ENCODE measurements at places on chromosomes 4 and X. TPM values are rescaled to one million over a fixed set of nuclear protein-coding genes. Genes with fewer than 3 reads are reported as not detected.

Gene WAS
- 14.2 TPM for total RNA-seq

Gene ADH5
- total RNA-seq: 139 TPM

Gene LRIT3
- 0.25 TPM for total RNA-seq

Gene FMR1
- total RNA-seq: 69.0 TPM

- H3K27ac ChIP-seq: no peak overlapping the region
- H3K4me3 ChIP-seq: no peak overlapping the region
These were observed 366.2 kb upstream of the PITX2 start for GRCh38 chr4:110989125-110989524.

GRCh38 chr4:54090804-54091623, 8.9 kb upstream of the GSX2 start:
- no peaks in the 10 kb centered on the region for H3K36me3 ChIP-seq
- H3K4me3 ChIP-seq: peak overlapping the region; percentile 51
- peak overlapping the region; percentile 13 for H3K27ac ChIP-seq
- H3K4me1 ChIP-seq: peaks cover 6% of the 10 kb centered on the region
- H3K27me3 ChIP-seq: peaks cover 39% of the 10 kb centered on the region
- DNase-seq: peak; percentile 45

DNA sequence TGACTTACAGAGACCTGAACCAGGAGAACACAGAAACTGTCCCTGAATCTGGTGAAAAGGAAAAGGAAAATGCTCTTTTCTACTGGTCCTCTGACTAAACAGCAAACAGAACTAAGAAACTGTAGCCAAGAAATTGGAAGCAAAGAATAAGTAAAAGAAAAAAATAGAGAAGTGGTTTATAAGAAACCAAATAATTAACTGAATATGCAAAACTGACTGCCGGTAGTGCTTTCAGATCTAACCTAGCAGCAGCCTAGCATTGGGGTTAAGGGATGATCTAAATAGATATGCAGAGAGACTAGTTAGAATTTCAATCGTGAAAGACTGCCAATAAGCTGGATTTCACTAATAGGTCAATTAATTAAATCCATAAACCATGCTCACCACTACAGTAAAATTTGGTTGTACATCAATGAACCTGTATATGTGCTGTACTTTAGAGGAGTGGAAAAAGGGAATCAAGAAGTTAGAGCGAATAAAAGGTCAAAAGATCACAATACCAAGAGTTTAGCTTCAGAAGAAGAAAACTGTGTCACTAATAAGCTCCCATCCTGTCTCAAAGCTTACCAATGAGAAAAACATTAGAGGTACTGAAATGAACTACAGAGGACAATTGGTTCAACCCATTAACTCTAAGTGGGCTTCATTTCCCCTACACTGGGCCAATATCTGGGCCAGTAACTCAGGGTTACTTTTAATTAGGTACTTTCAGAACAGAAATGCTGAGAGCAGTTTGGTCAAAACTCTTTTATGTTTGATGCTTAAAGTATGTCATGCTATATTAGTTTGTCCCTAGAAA, 53.6 kb downstream of the KLHL13 start:
- no peaks in the 10 kb centered on the region for H3K36me3 ChIP-seq
- no peak overlapping the region for H3K4me3 ChIP-seq
- H3K4me1 ChIP-seq: no peaks in the 10 kb centered on the region
- no peaks in the 10 kb centered on the region for H3K27me3 ChIP-seq

GRCh38 chr4:175443547-175443946, 368.5 kb downstream of the GPM6A start:
- no peak overlapping the region for H3K4me3 ChIP-seq
- H3K27ac ChIP-seq: no peak overlapping the region
- no peaks in the 10 kb centered on the region for H3K36me3 ChIP-seq
- H3K4me1 ChIP-seq: no peaks in the 10 kb centered on the region
- DNase-seq: no peak
- H3K27me3 ChIP-seq: no peaks in the 10 kb centered on the region

- no peak overlapping the region for H3K4me3 ChIP-seq
- H3K27me3 ChIP-seq: no peaks in the 10 kb centered on the region
- peak; percentile 18 for DNase-seq
- no peak overlapping the region for H3K27ac ChIP-seq
- no peaks in the 10 kb centered on the region for H3K36me3 ChIP-seq
- H3K4me1 ChIP-seq: no peaks in the 10 kb centered on the region
These were observed 31.7 kb downstream of the PSAPL1 start for GRCh38 chr4:7403001-7403400.

GRCh38 chr4:184385705-184386141, 88.6 kb downstream of the IRF2 start:
- H3K36me3 ChIP-seq: peaks cover 16% of the 10 kb centered on the region
- no peak overlapping the region for H3K4me3 ChIP-seq
- H3K27me3 ChIP-seq: no peaks in the 10 kb centered on the region
- peak; percentile 68 for DNase-seq

GRCh38 chr4:53899586-53900270, 164.7 kb downstream of the CHIC2 start:
- H3K4me3 ChIP-seq: no peak overlapping the region
- H3K27me3 ChIP-seq: no peaks in the 10 kb centered on the region
- no peak overlapping the region for H3K27ac ChIP-seq

DNA sequence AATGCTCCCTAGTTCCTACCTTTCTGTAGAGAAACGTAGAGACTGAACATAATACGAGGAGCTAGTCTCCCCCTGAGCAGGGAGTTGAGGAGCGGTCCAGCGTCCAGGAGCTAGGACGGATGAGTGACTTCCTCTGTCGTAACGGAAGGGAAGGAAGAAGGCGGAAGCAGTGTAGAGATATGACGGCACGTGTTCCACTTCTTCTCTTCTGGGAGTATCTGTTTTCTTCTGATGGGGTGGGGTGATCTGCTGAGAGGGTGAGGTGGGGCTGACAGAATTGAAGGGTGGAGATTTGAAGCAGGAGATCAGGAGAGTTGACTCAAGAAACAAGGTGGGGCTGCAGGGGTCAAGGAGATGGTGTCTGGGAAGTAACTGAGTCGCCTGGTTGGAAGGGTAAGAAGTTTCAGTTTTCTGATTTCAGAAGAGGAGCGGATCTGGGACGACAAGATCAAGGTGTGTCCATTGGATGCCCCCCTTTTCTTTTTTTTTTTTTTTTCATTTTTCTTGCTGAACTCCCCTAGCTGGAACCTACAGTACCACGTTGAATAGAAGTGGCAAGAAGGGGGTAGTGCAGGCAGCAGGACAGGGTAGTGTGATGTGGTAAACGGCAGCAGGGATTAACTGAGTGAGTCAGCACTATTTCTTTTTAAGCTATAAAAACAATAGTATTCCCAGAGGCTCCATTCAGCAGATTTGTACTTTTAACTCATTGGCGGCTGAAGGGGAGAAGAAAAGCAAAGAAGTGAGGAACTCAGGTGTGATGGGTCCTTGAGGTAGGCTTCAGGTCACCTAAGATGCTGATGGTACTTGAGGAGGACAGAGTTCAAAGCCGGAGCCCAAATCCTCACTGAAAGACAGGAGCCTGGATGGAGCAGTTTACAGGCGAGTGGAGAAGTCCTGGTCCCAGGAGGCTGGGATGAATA, 50.8 kb upstream of the SETD7 start:
- no peaks in the 10 kb centered on the region for H3K4me1 ChIP-seq
- peak overlapping the region; percentile 41 for H3K4me3 ChIP-seq
- H3K27ac ChIP-seq: no peak overlapping the region
- H3K36me3 ChIP-seq: no peaks in the 10 kb centered on the region
- no peaks in the 10 kb centered on the region for H3K27me3 ChIP-seq
- no peak for DNase-seq

DNA sequence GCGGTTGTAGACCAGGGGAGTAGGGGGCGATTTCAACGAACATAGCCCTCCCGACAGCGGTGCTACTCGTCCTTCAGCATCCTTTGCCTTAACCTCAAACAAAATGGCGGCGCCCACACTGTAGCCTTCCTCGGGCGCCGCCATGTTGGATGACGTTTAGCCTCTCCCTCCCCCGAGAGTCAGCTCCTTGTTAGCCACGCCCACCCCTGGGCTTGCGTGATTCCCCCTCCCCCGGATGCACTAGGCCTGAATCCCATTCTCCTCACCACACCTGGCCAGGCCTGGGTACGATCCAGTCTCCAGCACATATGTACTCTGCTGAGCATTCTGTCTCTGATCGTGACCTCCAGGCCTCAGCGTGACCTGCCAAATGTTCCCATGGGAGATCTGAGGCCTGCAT, 49.0 kb upstream of the ZNF157 start:
- H3K36me3 ChIP-seq: no peaks in the 10 kb centered on the region
- DNase-seq: peak; percentile 82
- H3K27ac ChIP-seq: no peak overlapping the region

GRCh38 chr4:11474146-11474545, 45.5 kb upstream of the HS3ST1 start:
- peaks cover 2% of the 10 kb centered on the region for H3K4me1 ChIP-seq
- no peaks in the 10 kb centered on the region for H3K27me3 ChIP-seq
- no peak for DNase-seq

GRCh38 chr4:85952972-85953650, 406.7 kb downstream of the MAPK10 start:
- no peak overlapping the region for H3K4me3 ChIP-seq
- H3K27ac ChIP-seq: no peak overlapping the region
- DNase-seq: no peak
- peaks cover 9% of the 10 kb centered on the region for H3K4me1 ChIP-seq
- H3K36me3 ChIP-seq: peaks cover 8% of the 10 kb centered on the region

DNA sequence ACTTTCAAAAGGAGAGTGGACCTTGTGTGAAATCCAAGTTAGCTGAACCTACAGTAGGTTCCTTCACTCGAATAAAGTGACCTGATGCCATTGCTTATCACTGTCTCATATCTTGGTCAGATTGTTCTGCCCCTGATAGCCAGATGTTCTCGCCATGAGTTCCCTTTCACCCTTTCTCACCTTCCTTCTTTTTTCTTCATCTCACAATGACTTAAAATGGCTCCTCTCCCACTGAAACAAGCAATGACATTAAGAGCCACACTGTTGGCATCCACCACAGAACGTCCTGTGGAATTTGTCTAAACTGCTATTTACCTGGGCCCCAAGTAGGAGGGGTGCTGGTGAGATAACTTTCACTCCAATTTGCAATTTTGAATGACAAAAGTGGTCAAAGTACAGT, 227.6 kb upstream of the PPP1R2C start:
- DNase-seq: no peak
- no peaks in the 10 kb centered on the region for H3K27me3 ChIP-seq
- H3K27ac ChIP-seq: no peak overlapping the region
- no peak overlapping the region for H3K4me3 ChIP-seq
- no peaks in the 10 kb centered on the region for H3K4me1 ChIP-seq
- H3K36me3 ChIP-seq: no peaks in the 10 kb centered on the region

- H3K27me3 ChIP-seq: no peaks in the 10 kb centered on the region
- no peak for DNase-seq
- H3K36me3 ChIP-seq: no peaks in the 10 kb centered on the region
- no peak overlapping the region for H3K4me3 ChIP-seq
These were observed 103.3 kb upstream of the KIT start for GRCh38 chr4:54554339-54554990.
